Central memory CD4-positive, alpha-beta T cell (primary cell): ENCODE measurements at places on chromosomes 3 and 15.

DNA sequence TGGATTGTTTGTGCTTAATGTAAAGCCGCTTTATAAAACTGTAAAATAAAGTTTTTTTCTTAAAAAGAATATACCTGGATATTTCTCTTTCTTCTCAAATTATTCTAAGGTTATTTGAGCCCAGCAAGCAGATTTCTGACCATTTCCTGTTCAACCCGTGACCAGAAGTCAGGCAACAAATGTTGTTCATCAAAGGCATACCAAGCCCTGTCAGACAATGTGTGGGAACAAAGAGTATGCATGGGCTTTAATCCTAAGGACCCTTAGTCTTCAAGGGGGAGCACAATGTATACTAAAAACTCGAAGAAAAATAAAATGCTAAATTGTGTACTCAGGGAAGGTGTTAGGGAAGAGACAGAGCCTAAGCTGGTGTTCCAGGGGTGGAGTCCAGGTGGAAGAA is 26.6 kb upstream of the PAQR5 start:
- DNase-seq, result no peak

GRCh38 chr3:178182337-178182779 is 353.9 kb upstream of the KCNMB2 start:
- no peak for DNase-seq

DNA sequence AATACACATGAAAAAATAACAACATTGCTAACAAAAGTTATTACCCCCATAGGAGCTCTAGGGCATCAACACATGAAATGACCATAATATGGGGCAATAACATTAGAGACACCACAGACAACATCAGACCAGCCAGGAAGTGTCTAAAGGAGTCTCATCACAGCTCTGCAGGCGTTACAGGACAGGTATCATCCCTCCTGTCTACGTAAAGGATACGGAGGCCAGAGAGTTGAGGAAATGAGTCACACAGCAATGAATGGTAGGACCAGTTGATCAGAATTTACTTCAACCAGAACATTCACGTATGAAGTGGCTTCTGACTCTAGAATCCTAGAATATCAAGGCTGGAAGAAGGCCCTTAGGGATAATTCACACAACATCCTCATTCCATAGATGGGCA is 1.8 kb downstream of the NME9 start:
- no peak for DNase-seq

DNA sequence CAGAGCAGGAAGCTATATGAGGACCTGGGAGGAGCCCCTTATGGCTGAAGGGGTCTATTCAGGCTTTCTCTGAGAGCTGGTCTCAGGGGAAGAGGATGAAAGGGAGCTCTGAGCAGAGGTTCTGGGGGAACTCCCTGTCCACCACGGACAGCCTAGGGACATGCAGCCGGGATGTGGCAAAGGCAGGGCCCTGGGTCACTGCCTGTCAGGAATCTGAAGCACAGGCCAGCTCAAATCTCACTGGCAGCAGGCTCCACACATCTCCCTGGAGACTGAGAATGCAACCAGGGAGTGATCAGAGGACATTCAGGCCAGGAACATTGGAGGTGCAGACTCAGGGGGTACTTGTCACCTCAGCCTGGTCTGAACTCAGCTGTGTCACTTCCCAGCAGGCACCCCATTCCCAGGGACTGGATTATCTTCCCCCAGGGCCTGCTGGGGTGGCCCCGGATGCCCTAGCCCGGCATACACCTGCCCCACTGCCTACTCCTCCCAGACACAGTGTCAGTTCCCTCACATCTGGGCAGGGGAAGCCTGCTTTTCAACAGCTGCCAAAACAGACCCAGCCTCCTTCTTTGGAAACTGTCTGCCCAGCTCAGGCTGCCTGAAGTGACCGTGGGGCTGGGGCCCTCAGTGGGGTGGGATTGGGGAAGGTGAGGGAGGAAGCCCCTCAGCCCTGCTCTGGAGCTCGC is 18.3 kb upstream of the SEMA3F start:
- DNase-seq, result no peak

- DNase-seq, result no peak
Observed at GRCh38 chr15:48553559-48553958, 92.0 kb downstream of the FBN1 start.

DNA sequence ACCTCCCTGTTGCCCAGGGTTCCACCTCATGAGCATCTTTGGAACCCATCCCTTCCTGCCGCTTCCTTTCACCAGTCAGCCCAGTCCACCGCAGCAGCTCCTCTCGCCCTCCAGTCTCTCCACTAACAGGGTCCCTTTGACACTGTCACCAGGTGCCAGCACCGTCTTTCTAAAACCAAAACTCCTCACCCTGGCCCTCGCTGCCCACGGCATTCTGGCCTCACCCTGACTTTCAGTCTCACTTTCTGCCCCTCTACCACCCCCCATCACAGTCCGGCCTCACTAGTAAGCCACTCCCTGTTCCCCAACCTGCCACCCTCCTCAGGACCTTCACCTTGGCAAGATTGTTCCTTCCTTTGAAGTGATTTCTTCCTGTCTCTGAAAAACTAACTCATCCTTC is 4.2 kb downstream of the PPCDC start:
- DNase-seq, result no peak

DNA sequence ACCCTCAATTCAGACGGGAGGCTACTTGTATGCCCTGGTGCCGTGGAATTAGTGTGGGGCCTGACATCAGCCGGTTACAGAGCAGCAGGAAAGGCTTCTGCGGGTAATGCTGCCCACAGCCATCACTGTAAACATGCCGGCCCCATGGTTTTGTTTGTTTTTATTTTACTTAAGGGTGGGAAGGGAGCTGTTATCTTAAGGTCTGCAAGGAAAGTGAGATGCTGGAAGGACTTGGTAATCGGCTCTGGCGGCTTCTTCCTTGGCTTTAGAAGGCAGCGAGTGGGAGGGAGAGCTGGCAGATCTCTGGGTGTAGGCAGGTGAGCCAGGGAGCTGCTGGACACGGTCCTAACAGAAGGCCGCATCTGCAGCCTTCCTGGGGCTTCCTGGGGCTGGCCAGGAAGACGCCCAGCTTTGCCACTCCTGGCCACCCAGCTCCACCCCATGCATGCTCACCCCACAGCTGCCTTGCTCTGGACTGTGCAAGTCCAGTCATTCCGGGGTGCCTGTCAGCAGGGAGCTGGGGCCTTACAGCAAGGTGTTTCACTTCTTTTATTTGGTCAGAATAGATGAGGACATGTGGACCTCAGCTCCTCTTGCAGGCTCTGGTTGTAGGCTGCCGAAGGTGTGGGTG is 54.1 kb upstream of the FURIN start:
- no peak for DNase-seq

GRCh38 chr15:48592933-48593332 is 52.6 kb downstream of the FBN1 start:
- no peak for DNase-seq

- no peak for DNase-seq
Observed at GRCh38 chr3:178823591-178824246, 247.9 kb downstream of the ZMAT3 start.

DNA sequence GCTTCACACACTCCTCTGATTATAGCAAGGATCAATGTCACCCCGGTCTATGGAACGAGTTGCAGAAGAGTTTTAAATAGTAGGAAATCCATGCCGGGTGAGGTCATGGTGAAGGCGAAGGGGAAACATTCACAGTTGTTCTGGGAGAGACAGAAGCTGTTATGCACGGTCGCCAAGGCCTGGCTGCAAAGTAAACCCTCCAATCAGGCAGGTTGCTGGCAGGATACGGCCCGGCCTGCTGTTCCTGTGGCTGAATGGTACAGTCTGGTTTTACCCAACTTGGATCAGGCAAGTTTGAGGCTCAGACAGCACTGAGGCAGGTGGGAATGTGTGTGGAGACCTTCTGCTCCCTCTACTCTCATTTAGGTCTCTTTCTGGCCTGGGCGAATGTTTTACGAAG is 45.3 kb upstream of the ATP2B2 start:
- no peak for DNase-seq

GRCh38 chr3:113428581-113428980 is 12.7 kb downstream of the CFAP44 start:
- DNase-seq, result no peak

GRCh38 chr3:114608293-114608692 is 314.5 kb downstream of the TIGIT start:
- DNase-seq, result no peak

GRCh38 chr3:36546226-36546625 is 165.9 kb downstream of the STAC start:
- DNase-seq, result no peak

DNA sequence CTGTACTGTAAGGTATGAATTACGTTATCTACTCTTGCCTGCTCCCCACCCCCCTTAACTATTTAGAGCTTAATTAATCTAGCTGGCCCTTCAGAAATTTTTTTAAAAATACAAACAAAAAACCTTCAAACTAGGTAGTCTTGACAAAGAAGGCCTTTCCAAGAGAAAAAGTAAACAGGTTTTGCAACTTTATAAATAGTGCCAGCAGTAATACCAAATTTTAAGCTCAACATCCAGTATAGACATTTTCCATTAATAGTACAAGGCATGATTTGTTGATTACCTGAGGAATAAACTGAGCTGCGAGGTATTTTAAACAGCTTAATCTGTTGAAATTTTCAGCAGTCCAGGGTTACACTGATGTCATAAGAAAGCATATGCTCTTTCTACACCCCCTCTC is 20.1 kb downstream of the STX19 start:
- DNase-seq, result no peak
